ENCODE measurements at places on chromosomes 12 and 14.

GRCh38 chr14:105891631-105892452, 365.5 kb downstream of the TMEM121 start:
- no peak for DNase-seq

GRCh38 chr14:22974530-22975313, 7.6 kb downstream of the AJUBA start:
- DNase-seq, result no peak

GRCh38 chr14:101109981-101110728, 206.6 kb upstream of the RTL1 start:
- no peak for DNase-seq

- no peak for DNase-seq
Observed at GRCh38 chr14:61559641-61560201, 135.6 kb upstream of the HIF1A start.

- no peak for DNase-seq
Observed at GRCh38 chr12:110547090-110547489, 36.0 kb downstream of the PPTC7 start.

DNA sequence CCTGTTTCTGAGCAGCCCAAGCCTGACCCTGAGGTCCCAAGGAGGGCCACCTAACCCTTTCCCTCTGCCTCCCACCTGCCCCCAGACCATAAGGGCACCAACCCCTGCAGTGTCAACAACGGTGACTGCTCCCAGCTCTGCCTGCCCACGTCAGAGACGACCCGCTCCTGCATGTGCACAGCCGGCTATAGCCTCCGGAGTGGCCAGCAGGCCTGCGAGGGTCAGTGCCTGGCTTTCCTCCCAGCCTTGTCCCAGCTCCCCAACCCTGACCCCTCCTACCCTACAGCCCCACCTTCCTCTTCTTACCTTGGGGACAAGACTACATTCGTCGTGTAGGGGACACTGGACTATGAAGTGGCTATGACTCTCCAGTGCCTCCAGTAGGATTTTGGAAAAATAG, 33.7 kb upstream of the LRP1-AS start:
- no peak for DNase-seq

DNA sequence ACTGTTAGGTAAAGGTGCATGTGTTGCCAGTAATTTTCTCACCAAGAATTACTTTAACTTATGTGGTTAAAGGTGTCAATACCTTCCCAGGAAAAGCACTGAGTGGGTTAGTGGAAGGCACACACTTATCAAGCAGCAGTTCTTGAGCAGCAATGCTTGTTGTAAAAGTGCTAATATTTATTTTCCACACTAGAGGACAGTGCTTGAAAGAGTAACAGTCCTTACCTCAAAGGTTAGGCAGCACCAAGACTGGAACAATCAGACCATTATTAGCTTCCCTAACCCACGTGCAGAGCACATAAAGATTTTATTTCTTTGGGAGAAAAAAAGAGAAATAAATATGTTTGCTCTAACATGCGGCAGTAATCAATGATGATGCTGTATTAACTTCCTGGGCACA, 48.8 kb upstream of the KRR1 start:
- DNase-seq, result no peak

- DNase-seq, result no peak
Observed at GRCh38 chr12:5557906-5558305, 126.0 kb downstream of the NTF3 start.

GRCh38 chr12:100801320-100801719, 6.7 kb downstream of the ANO4 start:
- no peak for DNase-seq

- no peak for DNase-seq
Observed at GRCh38 chr12:25925064-25925463, 33.4 kb upstream of the RASSF8 start.

GRCh38 chr12:107145397-107145796, 52.0 kb upstream of the CRY1 start:
- DNase-seq, result no peak

GRCh38 chr12:99772274-99772673, 124.7 kb downstream of the GARIN6 start:
- no peak for DNase-seq

GRCh38 chr12:125229878-125230530, 164.8 kb downstream of the AACS start:
- no peak for DNase-seq

- DNase-seq, result no peak
Observed at GRCh38 chr14:97649752-97650151, 852.6 kb downstream of the VRK1 start.

- DNase-seq, result no peak
Observed at GRCh38 chr12:132355742-132356681, 26.6 kb upstream of the GALNT9 start.

GRCh38 chr12:58530742-58531062, 389.6 kb downstream of the LRIG3 start:
- no peak for DNase-seq

- DNase-seq, result peak; percentile 60
Observed at GRCh38 chr14:71138448-71139293, 231.4 kb downstream of the PCNX1 start.

- no peak for DNase-seq
Observed at GRCh38 chr12:116150452-116150851, 127.0 kb downstream of the MED13L start.

GRCh38 chr14:72182708-72183432, 250.6 kb downstream of the RGS6 start:
- DNase-seq, result no peak

DNA sequence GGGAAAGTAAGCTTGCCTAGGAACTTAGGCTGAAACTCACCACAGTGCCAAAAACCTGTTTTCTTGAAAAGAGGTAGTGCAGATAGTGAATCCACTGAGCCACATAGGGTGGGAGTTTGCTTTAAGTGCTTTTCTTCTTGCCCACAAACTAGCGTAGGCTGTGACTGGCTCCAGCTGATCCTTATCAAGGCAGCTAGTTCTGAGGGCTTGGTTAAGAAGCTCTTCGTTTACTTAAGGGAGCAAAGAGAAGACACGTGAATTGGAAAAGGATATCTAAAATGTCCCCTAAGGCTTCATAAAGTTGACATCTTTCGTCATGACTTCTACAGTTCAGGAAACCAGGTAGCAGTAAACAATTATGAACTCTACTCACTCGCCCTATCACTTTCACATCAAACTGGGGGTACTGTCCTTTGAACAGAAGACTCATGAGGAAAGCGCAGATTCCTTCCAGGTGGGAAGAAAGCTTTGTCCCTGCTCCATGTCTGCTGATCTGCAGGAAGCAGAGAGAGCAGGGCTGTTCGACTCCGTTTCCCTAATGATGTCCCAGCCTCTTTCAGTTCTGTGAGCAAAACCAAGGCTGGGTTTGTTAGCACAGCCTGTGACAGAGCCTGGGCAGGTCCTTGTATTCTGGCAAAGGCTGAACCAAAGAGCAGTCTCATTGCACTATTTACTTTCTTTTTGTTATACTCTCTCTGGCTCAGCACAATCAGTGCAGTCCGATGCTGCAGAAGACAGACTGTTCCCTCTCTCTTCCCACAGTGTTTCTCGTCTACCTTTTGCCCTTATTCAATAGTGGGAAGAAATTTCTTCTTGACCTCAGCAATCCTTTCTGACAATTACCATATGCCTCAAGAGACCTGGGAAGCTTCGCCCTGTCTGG, 93.5 kb upstream of the ETV6 start:
- no peak for DNase-seq

GRCh38 chr14:61211476-61212255, 69.5 kb downstream of the TMEM30B start:
- DNase-seq, result no peak

GRCh38 chr12:22657538-22657937, 32.6 kb downstream of the ETNK1 start:
- DNase-seq, result no peak

DNA sequence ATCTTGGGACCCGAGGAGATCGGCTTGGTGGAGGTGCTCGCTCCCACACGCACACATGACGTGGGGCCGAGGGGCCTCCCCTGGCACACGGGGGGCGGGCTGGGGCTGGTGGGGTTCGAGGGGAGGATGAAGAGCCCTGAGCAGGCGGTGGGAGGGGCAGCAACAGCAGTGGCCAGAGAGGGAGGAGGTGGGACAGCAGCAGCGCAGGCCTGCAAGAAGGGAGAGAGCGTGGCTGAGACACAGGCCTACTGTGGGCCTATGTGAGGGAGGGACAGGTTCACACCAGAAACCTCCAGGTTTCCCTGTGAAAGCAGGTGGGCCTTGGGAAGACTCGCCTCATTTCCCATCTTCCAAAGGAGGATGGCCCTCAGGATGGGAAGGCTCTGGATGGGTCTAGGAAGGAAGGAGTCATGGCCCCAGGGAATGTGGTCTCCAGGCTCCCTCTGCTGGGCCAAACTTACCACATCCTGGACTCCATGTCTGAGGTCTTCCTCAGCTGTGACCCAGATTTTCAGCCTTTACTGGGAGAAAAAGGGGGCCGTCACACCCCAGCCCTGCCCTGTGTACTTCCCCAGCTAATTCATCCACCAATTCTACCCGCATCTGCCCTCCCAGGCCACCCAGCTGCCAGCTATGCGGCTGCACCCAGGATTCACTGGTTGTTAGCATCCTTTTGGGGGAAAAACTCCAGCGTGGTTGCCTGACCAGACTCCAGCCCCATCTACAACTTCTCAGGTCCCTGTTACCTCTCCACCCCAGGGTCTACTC, 2.8 kb downstream of the PIANP start:
- DNase-seq, result peak; percentile 38

GRCh38 chr12:106308121-106308520, 5.6 kb downstream of the TCP11L2 start:
- DNase-seq, result no peak

DNA sequence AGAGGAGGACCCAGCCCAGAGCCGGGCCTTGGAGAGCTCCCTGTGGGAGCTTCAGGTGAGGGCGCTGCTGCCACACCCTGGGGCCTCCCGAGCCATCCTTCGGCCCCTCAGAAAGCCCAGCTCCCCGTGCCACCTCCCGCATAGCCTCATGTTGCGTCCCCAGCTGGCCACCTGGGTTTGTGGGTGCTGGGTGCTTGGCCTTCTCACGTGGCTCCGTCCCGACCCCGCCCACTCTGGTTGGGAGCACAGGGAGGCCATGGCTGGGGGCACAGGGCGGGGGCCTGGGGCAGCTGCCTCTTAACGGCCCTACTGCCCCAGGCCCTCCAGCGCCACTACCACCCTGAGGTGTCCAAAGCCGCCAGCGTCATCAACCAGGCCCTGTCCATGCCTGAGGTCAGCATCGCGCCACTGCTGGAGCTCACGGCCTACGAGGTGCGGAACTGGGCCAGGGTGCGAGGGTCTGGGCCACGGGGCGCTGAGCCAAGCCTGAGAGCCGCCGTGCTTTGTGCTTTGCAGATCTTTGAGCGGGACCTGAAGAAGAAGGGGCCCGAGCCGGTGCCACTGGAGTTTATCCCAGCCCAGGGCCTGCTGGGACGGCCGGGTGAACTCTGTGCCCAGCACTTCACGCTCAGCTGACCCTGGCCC, 7.6 kb downstream of the NOC4L start:
- DNase-seq, result no peak

GRCh38 chr14:99604766-99605298, 825 bp upstream of the CCDC85C start:
- DNase-seq, result no peak

All from head of caudate nucleus (tissue), 42 donors.